ENCODE measurements at places on chromosomes 4 and X. TPM values are rescaled to one million over a fixed set of nuclear protein-coding genes. Genes with fewer than 3 reads are reported as not detected.

DNA sequence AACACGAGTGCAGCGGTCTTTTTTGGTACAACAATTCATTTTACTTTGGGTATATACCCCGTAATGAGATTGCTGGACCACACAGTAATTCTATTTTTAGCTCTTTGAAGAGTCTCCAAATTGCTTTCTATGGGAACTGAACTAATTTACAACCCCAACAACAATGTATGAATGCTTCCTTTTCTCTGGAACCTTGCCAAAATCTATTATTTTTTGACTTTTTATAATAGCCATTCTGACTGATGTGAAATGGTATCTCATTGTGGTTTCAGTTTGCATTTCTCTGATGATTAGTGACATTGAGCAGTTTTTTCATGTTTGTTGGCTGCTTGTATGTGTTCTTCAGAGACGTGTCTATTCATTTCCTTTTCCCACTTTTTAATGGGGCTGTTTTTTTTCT lies 240.8 kb downstream of the STK32B start:
- no peak for DNase-seq

- no peak for DNase-seq
Measured at GRCh38 chr4:144709159-144709558, 63.2 kb downstream of the HHIP start.

Gene GNRHR
- not detected for total RNA-seq

- no peak for DNase-seq
Measured at GRCh38 chr4:70613306-70614183, 15.0 kb upstream of the ENAM start.

DNA sequence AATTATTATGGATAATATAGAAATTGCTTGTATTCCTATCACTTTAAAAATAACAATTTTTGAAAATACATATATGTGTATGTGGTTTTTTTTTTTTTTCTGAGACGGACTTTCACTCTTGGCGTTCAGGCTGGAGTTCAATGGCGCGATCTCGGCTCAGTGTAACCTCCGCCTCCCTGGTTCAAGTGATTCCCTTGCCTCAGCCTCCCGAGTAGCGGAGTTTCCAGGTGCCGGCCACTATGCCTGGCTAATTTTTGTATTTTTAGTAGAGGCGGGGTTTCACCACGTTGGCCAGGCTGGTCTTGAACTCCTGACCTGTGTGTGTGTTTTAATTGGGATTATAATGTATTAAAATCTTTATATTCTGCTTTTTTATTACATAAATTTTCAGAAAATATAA lies 97.9 kb upstream of the NUDT6 start:
- DNase-seq = no peak

DNA sequence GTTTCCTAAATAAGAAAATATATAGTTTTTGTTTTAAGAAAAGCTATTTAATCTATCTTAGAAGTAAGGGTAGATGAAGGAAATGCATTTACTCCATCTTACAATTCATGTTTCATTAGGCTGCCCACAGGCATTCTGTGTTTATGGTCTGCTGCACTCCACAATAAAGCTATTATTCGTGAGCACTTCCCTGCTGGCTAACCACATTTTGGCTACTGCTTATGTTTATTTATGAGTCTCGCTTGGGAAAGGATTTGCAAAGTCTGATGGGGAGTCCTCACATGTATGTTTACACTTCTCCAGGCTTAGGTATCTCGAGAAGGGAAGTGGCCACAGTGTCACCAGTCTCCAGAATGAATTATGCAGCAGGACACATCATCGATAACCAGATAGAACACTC lies 260.8 kb upstream of the VCX start:
- DNase-seq = no peak

Gene ARX
- total RNA-seq = not detected

Gene F9
- total RNA-seq = not detected
